ENCODE measurements at places on chromosomes 7 and 10.

DNA sequence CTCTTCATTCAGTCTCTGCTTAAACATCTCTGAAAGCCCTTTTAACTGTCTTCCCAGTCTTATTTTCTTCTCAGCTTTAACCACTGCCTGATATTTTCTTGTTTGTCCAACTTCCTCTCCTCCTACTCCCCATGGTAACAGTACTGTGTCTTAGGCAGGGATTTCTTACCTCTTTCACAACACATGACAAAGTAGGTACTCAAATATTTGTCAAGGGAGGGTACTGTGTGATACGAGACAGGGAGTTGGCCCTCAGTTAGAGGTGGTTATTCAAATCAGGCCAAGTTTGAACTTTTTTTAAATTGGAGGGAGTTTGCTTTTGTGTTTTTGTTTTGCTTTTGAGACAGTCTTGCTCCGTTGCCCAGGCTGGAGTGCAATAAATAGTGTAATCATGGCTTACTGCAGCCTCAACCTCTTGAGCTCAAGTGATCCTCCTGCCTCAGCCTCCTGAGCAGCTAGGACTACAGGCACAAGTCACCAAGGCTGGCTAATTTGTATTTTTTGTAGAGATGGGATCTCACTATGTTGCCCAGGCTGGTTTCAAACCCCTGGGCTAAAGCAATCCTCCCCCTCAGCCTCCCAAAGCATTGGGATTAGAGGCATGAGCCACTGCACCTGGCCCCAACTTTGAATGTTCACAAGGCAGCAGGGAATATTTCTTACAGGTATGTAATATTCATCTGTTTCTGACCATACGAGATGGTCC, 2.5 kb upstream of the KPNA7 start:
- no peak for DNase-seq

DNA sequence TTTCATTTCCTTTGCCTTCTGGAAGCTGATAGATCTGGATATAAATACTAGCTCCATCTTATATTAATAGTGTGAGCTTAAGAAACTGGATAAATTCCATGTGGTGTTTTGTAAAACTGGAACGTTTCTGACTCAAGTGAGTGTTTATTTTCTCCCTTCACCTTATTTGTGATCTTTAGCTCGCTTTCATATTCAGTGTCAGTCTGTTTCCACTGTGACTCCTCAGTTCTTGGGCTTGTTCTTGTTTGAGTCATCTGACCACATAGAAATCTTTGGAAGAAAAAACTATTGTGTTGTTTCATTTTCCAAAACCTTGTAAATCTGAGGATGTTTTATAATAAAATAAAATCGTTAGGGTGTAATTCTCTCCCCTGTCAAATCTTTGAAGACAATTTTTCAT, 186.4 kb downstream of the POLR1F start:
- no peak for DNase-seq

GRCh38 chr10:48291190-48291589, 15.3 kb upstream of the MAPK8 start:
- no peak for DNase-seq

DNA sequence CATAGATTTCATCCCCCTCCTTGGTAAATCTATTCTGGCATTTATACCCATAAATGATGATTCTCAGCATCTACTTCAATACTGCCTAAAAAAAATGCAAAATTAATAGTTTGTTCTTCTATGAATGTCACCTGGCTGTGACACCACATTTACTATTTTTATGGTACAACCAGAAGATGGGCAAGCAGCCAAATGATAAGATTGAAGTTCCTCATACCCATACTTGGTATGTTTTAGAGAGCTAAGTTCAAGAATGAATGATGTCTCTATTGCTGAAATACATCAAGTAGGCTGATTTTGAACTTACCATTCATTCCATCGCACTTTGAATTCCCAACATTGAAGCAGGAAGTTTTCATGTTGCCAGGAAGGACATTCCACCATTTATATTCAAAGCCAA, 134.2 kb downstream of the ELAPOR2 start:
- no peak for DNase-seq

- no peak for DNase-seq
Measured at GRCh38 chr10:101394524-101395133, 40.7 kb downstream of the BTRC start.

DNA sequence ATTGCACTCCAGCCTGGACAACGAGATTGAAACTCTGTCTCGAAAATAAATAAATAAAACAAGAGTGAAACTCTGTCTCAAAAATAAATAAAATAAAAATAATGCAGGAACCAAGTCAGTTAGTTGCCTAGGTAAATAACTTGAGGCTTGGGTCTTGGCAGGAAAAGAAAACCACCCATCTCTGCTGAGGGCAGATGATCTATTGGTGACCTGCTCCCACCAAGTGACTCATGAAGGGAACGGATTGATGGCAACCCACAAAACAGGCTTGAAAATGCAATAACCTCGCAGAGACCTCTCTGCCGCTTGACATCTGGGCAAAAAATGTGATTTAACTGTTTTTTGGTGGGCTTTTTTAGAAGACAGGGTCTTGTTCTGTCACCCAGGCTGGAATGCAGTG, 86.6 kb downstream of the CALN1 start:
- DNase-seq = no peak

DNA sequence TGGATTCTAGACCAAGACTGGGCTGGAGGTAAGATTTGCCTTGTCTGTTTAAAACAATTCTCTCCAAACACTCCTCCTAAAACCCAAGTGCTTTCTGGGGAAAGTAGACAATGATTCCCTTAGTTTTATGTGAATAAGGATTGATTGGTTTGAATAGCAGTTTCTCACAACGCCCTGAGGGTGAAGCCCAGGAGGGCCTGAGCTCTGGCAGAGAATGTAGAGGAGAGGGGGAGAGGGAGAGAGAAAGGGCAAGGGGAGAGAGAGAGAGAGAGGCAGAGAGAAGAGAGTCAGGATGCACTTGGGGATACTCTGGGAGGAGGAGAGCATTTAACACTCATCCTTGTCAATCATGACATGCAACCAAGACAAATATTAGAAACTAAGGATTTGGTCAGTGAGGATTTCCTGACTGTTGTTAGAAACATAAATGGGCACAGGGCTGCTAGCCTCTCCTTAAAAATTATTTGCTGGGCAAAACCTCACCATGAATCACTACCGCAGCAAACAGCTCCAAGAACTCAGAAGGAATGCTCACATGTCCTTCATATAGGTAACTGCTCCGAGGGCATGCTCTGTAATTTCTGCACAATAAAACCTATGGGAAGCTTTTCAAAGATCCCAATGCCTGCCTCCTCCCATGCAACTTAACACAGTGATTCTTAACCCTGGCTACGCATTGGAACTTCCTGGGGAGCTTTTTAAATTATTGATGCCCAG, 55.2 kb upstream of the RAPGEF5 start:
- no peak for DNase-seq

DNA sequence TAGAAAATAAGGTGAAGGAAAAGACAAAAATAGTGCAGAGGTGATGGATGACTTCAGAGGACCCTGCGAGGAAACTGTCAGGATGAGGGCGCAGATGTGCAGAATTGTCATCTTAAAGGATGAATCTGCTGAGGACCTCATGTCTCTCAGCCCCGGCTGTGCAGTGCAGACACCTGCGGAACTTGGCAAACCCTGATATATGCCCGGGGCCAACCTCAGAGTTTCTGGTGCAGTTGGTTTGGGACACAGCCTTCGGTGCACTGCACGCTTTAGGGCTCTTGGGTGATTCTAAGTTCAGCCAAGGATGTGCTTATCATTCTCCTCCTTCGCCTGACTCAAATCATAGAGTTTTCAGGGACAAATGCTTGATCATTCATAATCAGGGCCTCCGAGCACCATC, 310.1 kb downstream of the TCERG1L start:
- DNase-seq = no peak

DNA sequence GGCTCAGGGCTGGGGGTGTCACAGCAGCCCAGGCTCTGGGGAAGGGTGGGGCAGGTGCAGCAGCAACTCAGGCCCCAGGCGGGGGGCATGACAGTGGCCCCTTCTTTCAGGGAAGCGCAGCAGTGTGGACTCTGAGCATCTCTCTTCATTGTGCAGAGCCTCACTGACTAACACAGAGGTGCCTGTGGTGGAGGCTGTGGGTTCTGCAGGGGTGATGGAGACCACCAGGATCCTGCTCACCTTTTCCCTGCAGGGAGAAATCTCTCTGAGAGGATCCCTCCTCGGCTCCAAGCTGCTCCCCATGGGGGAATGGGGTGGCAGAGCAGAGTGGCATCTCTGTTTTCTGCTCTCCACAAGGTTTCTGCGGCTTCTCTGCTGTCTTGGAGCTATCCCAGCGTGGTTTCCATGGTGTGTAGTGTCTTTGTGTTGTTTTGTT, 37.8 kb upstream of the SHH start:
- no peak for DNase-seq

Measured in CD4-positive, alpha-beta T cell (primary cell).